Spleen (tissue), 13 donors: ENCODE measurements at places on chromosomes 4 and X. TPM values are rescaled to one million over a fixed set of nuclear protein-coding genes. Genes with fewer than 3 reads are reported as not detected.
A peak's percentile ranks its signal among the peaks of the same experiment; 100 is the strongest.

BEX5 gene
- polyA plus RNA-seq = 2.1 TPM

- no peak for DNase-seq
- no peaks in the 10 kb centered on the region for H3K4me1 ChIP-seq
- peak overlapping the region; percentile 48 for H3K27ac ChIP-seq
- H3K27me3 ChIP-seq = no peaks in the 10 kb centered on the region
- H3K4me3 ChIP-seq = no peak overlapping the region
These were observed 99.4 kb upstream of the PGRMC2 start for GRCh38 chr4:128386761-128387599.

DNA sequence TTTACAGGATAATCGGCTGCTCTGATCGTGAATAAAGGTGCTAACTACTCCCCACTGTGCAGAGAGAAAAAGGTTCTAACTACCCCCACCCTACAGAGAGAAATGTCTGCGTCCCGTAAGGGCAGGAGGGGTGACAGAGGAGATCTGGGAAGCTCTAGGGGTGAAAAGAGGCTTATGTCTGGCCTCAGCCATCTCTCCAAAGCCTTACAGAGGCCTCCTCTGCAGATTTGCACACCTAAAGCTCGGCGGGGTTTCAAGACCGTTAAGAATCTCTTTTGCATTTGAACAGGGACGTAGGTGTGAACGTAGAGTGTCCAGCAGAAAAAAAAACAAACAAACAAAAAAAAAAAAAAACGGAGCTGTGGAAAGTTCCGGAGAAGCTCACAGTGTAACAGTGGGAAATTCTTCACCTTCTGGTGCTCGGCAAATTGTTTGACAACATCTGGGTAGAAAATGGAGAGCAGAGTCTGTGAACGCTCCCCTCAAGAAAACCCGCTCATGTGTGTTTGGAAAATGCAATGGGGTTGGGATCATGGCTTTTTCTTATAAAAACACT lies 161.0 kb downstream of the SHOX start:
- DNase-seq = no peak
- no peak overlapping the region for H3K27ac ChIP-seq
- no peaks in the 10 kb centered on the region for H3K4me1 ChIP-seq
- no peak overlapping the region for H3K4me3 ChIP-seq
- H3K27me3 ChIP-seq = no peaks in the 10 kb centered on the region

- DNase-seq = no peak
- no peak overlapping the region for H3K4me3 ChIP-seq
- no peaks in the 10 kb centered on the region for H3K27me3 ChIP-seq
- H3K36me3 ChIP-seq = no peaks in the 10 kb centered on the region
These were observed 200.8 kb upstream of the GIMD1 start for GRCh38 chr4:106569146-106570031.

DNA sequence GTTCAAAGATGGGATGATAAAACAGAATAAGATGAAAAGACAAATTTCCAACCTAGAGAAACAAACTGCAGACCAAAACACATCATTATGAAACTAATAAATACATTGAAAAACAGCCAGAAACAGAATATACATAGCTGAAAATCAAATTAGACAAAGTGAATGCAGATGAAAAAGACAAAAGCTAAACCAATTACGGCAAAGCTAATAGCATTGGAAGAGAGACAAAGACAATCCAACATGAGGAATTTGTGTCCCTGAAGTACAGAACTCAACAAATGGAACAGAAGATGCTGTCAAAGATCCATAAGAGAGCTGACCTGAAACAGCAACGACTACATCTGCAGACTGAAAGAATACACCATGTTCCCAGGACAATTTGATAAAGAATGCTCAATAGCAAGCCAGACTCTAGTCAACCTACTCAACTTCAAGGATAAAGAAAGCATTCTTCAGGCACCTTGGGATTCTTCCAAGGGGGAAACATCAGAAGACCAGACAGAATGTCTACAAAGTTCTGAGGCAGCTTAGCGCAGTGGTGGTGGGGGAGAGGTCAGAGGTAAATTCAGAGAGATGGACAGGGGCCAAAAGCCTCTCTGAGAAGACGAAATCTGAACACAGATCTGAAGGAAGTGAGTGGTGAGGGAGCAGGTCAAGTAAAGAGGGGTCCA lies 27.4 kb upstream of the IRAK1 start:
- DNase-seq = no peak
- H3K36me3 ChIP-seq = no peaks in the 10 kb centered on the region
- H3K4me3 ChIP-seq = no peak overlapping the region
- peak overlapping the region; percentile 46 for H3K27ac ChIP-seq
- H3K27me3 ChIP-seq = no peaks in the 10 kb centered on the region

PAK3 gene
- 0.11 TPM for polyA plus RNA-seq

DNA sequence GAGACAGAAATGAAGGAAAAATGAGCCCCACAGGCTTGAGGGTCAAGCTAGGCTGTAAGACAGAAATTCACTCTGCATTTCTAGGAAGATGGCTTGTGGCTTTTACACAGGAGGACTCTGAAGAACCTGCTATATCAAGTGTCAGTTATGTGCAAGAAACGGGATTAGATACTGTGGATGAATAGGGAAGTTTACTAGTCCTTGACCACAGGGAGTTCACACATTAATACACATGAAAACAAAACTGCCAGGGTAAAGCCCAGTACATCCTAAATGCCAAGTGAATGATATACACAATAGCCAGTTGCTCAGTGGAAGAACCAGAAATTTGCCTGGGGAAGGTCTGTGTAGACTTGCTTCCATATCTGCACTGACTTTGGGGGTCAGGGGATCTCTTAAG lies 53.5 kb downstream of the TMEM131L start:
- no peaks in the 10 kb centered on the region for H3K36me3 ChIP-seq
- peak overlapping the region; percentile 79 for H3K27ac ChIP-seq
- DNase-seq = no peak
- no peak overlapping the region for H3K4me3 ChIP-seq
- peaks cover 84% of the 10 kb centered on the region for H3K4me1 ChIP-seq
- no peaks in the 10 kb centered on the region for H3K27me3 ChIP-seq
